ENCODE measurements at places on chromosomes 6 and 20.

- no peak for DNase-seq
Observed at GRCh38 chr6:7914311-7914710, 3.7 kb upstream of the TXNDC5 start.

DNA sequence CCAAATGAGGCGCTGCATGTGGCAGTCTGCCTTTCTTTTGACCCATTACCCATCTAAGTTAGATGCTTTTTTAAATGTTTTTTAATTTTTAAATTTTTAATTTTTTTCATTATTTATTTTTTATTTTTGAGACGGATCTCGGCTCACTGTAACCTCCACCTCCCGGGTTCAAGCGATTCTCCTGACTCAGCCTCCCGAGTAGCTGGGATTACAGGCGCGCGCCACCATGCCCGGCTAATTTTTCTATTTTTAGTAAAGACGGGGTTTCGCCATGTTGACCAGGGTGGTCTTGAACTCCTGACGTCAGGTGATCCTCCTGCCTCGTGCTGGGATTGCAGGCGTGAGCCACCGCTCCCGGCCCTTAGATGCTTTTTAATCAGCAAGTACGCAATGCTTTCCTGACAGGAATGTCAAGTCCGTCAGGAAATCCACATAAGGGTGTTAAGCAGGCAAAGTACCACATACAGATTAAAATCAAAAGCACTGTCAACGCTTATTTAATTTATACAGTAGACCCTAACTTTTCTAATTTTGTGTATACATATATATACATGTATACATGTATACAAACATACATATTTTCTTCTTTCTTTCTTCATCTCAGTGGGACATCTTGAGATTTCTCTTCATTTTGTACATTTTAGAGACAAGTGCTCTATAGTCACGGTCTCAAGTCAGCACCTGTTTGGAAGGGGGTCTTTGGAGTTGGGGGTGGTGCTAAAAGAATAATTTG, 995 bp upstream of the GSTA4 start:
- peak; percentile 68 for DNase-seq

GRCh38 chr6:27517928-27518787, 45.3 kb upstream of the ZNF184 start:
- no peak for DNase-seq

DNA sequence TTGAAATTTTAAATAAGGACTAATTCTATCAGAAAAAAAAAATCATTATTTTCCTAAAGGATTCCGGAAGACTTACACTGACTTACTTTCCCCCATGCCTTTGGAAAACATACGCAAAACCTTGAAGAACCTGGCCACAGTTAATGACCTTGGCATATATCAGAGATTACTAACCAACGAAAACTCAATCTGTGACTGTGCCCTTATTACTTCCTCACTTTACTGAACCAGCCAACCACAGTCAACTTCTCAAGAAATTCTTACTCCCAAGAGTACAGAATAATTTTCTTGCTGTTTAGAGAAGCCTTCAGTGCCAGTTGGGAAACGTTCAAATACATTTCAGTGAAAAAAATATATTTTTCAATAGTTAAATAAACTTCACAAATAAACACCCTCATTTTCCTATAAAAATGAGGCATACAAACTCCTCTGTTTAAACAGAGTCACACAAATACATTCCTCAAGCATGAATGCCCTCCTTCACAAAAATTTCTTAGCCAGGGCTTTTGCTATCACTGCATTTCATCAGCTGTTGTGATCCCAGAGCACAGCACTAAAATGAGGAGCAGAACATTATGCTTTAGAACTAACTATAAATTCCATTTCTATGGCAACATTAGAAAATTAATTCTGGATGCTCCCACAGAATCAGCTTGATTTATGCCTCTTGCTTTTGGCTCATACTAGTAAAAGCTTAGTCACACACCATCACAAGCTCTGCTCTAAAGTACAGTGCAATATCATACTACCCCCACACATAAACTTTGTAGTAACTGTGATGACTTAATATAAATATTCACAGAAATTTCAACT, 117.6 kb downstream of the DST start:
- peak; percentile 98 for DNase-seq

DNA sequence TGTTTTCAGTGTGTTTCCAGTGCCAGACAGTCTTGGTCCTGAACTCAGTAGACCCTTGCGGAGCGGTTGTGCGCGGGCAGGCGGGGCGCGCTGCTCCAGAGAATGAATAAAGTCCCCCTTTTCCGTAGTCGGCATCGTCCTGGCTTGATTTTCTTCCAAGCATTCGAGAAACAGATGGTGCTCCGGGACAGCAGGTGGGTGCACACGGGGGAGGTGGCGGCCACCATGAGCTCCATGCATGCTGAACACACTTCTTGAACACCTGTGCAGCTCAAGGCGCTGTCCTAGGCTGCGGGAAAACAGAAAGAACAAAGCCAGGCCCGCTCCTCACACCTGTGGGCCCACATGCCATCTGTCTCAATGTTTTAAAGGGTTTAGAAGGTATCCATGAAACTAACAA, 125.2 kb downstream of the TAF4 start:
- DNase-seq, result no peak

DNA sequence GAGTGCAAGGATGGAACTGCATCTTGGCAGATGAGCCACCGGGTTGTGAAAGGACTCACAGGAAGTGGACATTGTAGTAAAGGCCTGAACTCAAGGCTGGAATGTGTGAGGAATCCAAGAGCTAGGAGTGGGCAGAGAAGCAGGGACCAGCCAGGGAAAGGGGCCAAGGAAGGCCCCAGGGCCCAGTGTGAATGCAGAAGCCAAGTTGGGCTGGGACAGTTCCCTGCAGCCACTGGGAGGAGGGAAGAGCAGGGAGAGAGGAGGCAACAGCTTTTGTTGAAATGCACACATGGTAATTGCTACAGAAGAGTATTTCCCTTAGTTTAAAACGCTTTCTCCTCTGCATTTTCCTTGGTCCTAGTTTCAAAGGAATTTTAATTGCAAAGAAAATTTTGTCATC, 34.6 kb downstream of the CDH22 start:
- no peak for DNase-seq

- no peak for DNase-seq
Observed at GRCh38 chr6:7604506-7604905, 14.5 kb downstream of the SNRNP48 start.

DNA sequence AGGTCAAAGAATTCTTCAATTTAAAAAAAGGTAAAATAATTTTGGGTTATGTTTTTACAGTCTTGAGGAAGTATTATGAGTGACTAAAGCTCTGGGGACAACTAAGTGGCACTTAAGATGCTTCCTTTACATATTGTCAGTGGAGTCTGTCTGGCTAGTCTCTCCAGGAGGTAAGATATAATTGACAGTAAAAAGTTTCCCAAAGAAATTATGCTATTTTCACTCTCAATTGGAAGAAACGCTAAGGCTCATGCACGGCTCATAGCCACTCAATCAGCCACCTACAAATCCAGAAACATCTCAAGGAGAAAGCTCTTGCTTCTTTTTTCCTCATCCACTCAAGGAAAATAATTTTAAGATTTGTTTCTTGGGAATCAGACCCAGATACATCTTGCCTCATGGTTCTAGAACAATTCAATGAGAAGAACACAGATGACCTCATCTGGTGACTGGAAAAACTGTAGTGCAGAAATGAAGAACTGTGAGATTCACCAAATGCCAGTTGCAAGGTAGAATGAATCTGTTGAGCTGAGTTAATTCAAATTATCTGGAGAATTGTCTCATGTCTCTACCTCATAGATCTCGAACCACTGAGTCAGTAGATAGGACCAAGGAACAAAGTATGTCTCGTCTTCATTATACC, 252.9 kb downstream of the TPBG start:
- DNase-seq, result no peak

DNA sequence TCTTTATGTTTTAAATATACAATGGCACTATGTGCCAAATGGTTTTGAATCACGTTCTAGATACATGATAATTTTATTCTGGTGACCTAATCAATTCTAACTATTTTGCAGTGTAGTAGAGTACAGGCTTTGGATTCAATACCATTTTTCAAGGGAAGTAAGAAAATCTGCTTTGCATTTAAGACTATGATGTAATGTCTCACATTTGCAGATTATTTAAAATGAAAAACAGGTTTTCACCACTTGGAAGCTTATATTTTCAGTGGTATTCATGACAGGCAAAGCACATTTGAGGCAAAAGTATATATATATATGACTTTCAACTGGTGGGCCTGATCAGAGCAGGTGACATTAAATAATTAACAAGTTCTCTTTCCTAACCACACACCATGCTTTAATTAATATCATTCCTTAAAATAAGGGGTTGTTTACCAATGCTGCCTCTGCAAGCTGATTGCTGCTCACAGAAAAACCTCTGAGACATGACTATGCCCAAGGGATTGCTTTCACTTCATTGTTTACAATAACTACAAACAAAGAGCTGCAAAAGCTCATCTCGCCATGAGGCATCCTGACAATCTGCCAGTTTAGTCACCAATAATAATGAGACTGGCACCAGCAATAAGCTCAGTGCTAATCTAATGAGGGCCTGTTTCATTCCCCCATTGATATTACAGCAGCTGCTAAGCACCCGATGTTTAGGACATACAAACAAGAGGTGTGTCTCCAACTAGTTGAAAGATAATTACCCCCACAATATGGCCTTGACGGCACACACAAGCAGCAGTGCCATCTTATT, 1176.0 kb upstream of the GJE1 start:
- peak; percentile 60 for DNase-seq

DNA sequence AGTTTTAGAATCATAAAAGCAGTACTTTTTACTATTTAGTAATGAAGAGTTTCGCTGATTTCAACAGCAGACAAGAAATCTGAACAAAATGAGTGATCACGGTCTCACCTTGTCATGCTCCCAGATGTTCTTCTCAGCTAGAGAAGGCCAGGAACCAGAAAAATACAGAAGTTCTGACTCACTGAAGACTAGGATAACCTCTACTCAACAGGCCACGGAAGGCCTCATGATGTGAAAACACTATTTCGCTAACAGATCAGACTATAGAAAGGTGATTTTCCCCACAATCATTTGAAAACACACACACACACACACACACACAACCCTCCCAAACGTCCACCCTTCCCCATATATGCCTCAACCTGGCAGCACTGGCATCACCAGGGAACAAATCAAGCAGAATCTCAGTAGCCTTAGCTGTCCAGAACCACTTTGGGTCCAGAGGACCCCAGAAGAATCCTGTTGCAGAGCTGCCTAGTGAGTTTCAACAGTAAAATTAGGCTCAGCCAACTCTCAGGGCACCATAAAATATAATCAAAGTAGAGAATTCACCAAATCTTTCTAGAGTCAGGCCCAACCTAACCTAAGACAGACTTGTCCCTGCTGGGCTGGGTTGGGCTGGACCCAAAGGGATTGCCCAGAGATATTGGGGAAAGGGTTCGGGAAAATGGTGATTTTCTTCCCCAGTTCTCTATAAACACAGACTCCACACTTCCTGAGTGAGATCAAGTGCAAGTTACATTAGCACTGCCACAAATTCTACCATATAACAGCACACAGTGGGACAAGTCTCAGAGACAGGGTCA, 7.9 kb downstream of the EXOC2 start:
- DNase-seq, result no peak

GRCh38 chr6:16168121-16168520, 39.2 kb downstream of the MYLIP start:
- no peak for DNase-seq

GRCh38 chr6:18485660-18486435, 98.7 kb downstream of the RNF144B start:
- no peak for DNase-seq

- peak; percentile 26 for DNase-seq
Observed at GRCh38 chr6:27374824-27375612, 13.5 kb upstream of the ZNF391 start.

DNA sequence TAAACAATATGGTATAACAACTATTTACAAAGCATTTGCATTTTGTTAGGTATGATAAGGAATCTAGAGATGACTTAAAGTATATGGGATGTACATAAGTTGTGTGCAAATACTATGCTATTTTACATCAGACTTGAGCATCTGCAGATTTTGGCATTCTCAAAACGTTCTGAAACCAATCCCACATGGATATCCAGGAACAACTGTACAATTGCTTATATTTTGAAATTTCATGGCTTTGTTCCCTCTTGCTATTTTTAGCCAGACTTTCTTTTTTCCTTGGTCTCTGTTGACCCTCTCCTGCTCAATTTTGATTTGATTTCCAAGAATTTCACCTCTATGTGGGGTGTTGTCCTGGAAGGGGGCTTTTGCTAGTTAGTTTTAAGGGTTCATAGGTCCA, 32.9 kb upstream of the UST start:
- DNase-seq, result no peak

DNA sequence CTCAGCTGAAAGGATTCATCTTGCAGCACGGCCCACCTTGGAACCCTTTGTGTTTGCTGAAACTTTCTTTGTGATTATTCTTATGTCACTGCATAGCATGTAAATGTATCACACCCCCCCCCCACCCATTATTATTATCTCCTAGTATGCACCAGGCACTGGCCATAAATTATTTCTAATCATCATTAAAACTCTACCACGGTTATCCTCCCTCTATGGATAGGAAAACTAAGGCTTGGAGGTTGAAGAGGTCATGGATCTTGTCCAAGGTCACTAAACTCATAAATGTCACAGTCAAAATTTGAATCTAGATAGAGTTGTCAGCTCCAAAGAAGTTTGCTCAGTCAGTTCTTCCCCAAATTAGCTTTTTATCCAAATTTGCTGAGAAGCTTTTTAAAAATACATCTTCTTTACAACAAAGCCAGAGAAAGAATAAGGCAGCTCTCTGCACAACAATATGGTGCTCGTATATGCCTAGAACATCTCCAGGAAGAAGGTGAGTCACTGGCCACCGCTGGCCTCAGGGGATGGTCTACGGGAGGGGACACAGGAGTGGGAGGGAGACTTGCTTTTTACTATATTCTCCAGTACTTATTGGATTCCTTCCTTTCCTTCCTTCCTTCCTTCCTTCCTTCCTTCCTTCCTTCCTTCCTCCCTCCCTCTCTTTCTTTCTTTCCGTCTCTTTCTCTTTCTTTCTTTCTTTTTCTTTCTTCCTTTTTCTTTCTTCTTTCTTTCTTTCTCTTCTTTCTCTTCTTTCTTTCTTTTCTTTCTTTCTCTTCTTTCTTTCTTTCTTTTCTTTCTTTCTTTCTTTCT, 134.5 kb downstream of the VEGFA start:
- no peak for DNase-seq

DNA sequence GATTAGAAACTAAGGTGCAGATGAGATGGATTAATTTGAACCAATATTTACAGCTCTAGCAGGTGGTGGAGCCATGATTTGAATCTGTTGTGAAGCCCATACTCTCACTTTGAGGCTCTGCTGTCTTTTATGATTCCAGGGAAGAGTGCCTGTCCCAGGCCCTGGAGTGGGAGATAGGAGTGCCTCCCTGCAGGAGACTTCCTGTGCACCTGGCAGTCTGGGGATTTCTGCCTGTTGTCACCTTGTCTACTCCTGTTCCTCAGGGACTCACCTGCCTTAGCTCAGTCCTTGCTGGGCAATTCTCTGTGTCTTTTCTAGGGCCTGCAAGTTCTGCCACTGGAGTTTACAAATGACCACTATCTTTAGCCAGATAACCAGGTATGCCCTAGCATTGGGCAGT, 46.3 kb downstream of the SCAND1 start:
- no peak for DNase-seq

Measured in fibroblast of skin of left quadriceps (primary cell).